ENCODE measurements at places on chromosomes 1 and 21. TPM values are rescaled to one million over a fixed set of nuclear protein-coding genes. Genes with fewer than 3 reads are reported as not detected.

The CACNA1S gene
- not detected for total RNA-seq

The C1QA gene
- not detected for total RNA-seq

- H3K27me3 ChIP-seq = no peaks in the 10 kb centered on the region
- no peak overlapping the region for H3K4me3 ChIP-seq
- H3K36me3 ChIP-seq = no peaks in the 10 kb centered on the region
- H3K4me1 ChIP-seq = no peaks in the 10 kb centered on the region
These were observed 24.7 kb downstream of the CASZ1 start for GRCh38 chr1:10771789-10772188.

GRCh38 chr1:109649491-109649914, 6.4 kb upstream of the GSTM4 start:
- no peak for DNase-seq
- H3K27me3 ChIP-seq = peaks cover 3% of the 10 kb centered on the region
- H3K36me3 ChIP-seq = no peaks in the 10 kb centered on the region
- no peak overlapping the region for H3K27ac ChIP-seq
- H3K4me1 ChIP-seq = no peaks in the 10 kb centered on the region
- no peak overlapping the region for H3K4me3 ChIP-seq

- no peak overlapping the region for H3K27ac ChIP-seq
- peaks cover 8% of the 10 kb centered on the region for H3K27me3 ChIP-seq
- no peaks in the 10 kb centered on the region for H3K4me1 ChIP-seq
- no peaks in the 10 kb centered on the region for H3K36me3 ChIP-seq
- DNase-seq = no peak
These were observed 31.3 kb upstream of the ACTRT2 start for GRCh38 chr1:2989976-2990375.

DNA sequence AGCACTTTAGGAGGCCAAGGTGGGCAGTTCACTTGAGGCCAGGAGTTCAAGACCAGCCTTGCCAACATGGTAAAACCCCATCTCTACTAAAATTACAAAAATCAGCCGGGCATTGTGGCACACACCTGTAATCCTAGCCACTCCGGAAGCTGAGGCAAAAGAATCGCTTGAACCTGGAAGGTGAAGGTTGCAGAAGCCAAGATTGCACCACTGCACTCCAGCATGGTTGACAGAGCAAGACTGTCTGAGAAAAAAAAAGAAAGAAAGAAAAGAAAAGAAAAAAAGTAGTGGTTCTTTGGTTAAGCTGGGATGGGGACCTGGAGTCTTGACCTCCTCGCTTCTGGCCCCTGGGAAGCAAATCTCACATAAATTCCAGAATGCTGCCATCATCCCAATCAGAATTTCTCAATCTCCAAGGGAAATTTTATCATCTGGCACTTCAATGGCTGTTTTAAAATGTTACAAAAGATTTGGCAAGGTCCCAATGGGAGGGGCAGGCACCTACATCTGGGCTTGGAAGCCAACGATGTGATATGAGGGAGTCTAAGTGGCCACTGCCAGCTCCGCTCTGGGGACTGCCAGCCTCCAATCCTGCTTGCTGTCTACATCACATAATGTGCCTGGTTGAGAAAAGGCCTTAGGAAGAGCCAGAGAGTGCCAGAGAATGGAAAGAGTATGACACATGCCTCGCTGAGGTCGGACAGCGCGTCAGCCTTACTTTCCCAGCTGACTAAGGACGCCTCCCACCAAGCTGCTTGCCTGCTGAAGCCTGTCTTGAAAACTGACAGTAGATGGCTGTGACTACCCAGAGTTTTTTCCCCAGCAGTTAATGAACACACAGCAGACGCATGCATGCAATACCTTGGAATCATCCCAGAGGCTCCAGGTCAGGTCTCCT, 42.1 kb upstream of the SRP9 start:
- no peak overlapping the region for H3K27ac ChIP-seq
- H3K4me3 ChIP-seq = no peak overlapping the region

All from activated CD4-positive, alpha-beta T cell treated with anti-CD3 and anti-CD28 coated beads for 36 hours (primary cell).